ENCODE measurements at places on chromosomes 6 and 20. TPM values are rescaled to one million over a fixed set of nuclear protein-coding genes. Genes with fewer than 3 reads are reported as not detected.

DNA sequence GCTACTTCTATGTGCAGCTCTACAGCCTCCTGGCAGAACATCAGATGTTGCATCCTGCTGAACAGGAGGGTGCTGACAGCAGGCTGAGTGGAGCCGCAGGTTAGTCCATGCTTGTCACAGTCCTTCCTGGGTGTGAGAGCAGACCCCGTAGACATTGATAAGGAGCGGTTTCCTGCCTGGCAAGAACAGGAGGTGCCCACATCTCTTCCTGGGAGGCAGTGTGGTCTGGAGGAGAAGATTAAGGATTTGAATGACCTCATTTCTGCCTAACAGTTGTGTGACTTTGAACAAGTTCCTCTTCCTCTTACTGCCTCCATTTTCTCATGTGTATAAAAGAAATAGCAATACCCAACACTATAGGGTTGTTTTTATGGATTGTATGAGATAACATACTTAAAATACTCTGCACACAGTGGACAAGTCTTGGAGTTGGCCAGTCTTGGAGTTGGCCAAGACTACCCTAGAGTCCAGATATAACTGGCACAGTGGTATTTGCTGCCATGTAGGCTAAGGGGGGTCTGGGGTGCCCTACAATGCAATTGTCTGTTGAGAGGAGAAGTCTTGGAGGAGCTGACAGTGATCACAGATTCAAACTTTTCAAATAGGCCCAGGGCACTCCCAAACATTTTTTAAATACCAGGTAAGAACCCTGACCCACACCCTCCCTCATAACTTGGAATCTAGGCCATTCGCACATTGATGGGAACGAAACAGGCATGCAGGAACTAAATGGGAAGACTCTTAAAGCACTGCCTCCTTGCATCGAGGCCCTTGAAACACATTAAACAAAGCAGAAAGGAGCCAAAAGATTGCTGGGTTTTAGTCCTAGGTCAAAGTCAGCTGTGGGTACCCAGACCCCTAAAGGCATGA is 32.6 kb upstream of the TBC1D7 start:
- DNase-seq: peak; percentile 78

GRCh38 chr6:51511081-51511480 is 576.3 kb downstream of the PKHD1 start:
- no peak for DNase-seq

DNA sequence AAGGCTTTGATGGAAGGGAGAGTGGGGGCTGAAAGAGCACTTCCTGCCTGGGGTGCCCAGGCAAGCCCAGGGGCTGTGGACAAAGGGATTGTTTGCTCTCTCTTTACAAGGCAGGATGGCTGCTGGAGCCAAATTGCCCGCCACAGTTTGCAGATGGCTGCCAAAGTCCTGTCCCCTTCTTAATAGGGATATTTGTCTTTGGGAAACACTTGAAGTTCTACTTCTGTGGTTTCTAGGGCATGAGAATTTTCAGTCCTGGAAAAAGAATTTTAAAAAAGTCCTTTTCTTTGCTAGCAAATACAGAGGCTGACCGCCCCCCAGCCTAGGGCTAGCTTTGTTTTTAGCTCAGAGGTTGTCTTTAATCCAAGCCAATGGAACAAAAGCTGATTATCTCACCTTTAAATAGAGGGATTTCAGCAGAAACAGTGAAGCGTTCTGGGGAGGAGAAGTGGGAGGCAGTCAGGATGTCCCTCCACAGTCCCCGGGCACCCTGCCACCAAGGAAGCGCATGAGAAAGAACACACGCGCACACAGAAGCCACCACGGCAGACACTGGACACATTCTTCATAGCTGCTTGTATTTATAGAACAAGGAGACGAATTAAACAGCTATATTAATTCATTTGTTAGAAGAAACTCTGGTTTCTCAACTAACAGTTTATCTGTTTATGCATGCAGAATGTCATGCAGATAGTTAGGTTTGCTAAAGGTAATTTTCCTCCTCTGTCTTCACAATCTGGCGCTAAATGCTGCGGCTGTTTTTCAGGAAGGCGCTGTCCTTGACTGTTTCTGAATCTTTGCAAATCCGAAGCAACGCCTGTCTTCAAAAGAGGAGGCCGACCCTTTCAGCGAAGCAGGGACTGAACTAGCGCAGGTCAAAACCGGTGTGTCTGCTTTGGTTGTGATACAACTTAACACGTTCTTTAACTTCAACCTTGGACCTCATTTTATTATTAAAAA is 736.9 kb downstream of the QKI start:
- DNase-seq: no peak

DNA sequence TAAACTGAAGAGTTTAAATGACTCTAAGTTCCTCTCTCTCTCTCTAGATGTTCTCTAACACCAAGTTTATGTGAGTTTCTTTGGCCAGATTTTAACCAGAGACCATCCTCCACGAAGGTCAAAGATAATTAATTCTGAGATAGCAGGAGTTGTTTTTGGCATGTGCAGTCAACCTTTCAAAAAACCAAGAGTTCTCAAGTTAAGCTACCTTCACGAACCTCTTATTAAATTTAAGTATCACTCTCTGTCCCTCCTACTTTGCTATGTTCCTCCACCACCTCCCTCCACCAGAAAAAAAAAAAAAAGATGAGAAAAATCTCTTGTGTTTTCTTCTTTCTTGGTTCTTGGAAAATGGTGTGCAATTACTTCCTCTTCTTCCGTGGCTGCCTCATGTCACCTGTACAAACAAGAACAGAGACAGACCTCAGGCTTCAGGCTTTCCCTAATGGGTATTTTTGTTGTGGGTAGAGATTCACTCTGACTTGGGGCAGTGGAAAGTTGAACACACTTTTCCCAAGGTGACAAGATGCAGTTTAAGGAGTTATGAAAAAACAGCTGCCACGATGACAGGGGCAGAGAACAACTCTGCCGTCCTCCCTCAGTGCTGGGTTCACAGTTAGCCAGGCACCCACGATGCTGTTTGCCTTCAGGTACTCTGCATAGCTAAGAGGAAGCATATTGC is 64.3 kb downstream of the ADTRP start:
- DNase-seq: no peak

- no peak for DNase-seq
Measured at GRCh38 chr20:13784271-13784892, 337 bp downstream of the ESF1 start.

DNA sequence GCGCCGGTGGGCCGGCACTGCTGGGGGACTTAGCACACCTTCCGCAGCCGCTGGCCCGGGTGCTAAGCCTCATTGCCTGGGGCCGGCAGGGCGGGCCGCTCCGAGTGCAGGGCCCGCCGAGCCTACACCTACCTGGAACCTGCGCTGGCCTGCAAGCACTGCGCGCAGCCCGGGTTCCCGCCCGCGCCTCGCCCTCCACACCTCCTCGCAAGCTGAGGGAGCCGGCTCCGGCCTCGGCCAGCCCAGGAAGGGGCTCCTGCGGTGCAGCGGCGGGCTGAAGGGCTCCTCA is 10.7 kb upstream of the MPC1 start:
- DNase-seq: no peak

- DNase-seq: no peak
Measured at GRCh38 chr6:121856296-121856695, 420.9 kb downstream of the GJA1 start.

GRCh38 chr6:4356899-4357659 is 221.7 kb upstream of the ECI2 start:
- DNase-seq: no peak

DNA sequence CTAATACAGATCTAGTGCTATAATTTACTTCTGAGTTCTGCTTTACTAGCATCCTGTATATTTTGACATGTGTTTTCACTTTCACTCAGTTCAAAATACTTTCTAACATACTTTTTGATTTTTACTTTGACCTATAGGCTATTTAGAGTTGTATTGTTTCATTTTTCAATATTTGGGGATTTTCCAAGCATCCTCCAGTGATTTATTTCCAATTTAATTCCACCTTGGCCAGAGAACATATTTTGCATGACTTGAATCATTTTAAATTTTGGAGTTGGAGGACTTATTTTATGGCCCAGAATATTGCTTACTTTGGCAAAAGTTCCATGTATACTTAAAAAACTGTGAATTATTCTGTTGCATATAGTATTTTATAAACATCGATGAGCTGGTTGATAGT is 1215.6 kb upstream of the MAP3K7 start:
- no peak for DNase-seq

DNA sequence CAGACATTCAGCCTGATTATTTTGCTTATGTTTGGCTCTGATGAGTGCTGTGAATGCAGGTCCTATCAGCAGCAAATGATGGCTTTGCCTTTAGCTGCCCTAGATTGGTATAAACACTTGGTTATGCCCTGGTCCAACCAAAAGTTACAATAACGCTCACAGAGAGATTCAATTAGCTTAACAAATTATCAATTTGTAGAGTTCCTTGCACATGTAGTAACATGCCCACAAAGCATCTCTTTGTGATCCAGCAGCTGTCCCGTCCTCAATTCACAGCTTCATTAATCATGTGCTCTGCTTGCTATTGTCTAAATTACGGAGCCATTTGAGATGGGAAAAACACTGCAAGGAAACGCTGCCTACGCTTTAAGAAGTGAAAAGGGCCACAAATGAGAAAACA is 457.9 kb downstream of the HDGFL1 start:
- DNase-seq: no peak

- no peak for DNase-seq
Measured at GRCh38 chr6:169188475-169188874, 65.2 kb downstream of the THBS2 start.

DNA sequence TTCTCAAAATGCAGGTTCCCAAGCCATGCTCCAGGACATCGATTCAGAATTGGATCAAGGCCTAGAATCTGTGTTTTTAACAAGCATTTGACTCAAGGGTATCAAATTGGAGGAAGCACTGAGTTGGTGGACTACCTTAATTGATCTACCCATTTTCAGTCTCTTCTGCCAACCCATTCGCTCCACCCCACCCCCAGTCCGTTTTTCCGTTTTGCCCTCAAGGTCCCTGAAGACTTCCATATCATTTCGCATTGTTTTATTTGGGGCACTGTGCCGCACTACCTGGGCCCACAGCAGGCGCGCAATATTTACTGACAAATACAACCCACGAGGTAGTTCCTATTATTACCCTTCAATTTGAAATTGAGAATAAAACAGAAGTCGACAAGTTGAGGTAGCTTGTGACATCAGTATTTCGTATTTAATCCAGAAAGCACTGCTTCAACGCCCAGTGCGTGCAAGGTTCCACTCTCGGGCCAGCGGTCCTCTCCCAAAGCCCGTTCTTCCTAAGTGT is 557 bp upstream of the DHX35 start:
- DNase-seq: no peak

- DNase-seq: no peak
Measured at GRCh38 chr6:106860940-106861339, 113.6 kb downstream of the CD24 start.

GRCh38 chr20:58306421-58307261 is 2.9 kb upstream of the RAB22A start:
- peak; percentile 8 for DNase-seq

DNA sequence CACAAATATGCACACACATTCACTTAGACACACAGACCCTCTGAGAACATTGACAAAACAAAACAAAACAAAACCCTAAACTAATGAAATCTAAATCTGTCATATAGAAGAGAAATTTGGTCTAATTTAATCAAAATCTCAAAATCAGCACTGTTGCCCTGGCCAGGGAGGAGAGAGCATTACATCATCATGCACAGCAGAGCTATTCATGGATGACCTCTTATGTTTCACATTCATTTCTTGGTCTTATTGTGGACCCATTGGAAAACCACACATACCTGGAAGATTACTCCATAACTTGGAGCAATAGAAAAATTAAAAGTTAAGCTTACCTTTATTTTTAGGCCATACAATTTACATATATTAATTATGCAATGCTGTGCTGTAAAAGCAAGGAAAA is 1223.6 kb upstream of the GJE1 start:
- no peak for DNase-seq

GRCh38 chr6:144284478-144284782 is 705 bp upstream of the UTRN start:
- DNase-seq: no peak

DNA sequence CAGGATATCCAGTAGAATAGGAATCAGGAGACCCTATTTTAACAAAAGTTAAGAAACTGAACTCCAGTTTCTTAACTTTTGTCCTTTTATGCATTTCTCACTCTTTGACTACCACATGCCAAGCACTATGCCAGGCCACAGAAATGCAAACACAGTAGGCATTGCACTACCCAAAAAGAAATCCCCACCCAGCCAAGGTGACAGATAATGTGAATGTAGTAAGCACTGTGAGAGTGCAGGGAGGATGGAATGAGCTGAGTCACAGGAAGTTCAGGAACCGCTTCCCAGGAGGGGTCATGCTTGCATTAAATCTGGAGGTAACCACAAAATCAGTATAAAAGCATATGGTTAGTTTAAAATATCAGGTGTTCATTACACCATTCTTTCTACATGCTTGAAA is 20.1 kb upstream of the FAM83C start:
- DNase-seq: no peak

GRCh38 chr20:23039136-23039875 is 4.2 kb downstream of the SSTR4 start:
- no peak for DNase-seq

DNA sequence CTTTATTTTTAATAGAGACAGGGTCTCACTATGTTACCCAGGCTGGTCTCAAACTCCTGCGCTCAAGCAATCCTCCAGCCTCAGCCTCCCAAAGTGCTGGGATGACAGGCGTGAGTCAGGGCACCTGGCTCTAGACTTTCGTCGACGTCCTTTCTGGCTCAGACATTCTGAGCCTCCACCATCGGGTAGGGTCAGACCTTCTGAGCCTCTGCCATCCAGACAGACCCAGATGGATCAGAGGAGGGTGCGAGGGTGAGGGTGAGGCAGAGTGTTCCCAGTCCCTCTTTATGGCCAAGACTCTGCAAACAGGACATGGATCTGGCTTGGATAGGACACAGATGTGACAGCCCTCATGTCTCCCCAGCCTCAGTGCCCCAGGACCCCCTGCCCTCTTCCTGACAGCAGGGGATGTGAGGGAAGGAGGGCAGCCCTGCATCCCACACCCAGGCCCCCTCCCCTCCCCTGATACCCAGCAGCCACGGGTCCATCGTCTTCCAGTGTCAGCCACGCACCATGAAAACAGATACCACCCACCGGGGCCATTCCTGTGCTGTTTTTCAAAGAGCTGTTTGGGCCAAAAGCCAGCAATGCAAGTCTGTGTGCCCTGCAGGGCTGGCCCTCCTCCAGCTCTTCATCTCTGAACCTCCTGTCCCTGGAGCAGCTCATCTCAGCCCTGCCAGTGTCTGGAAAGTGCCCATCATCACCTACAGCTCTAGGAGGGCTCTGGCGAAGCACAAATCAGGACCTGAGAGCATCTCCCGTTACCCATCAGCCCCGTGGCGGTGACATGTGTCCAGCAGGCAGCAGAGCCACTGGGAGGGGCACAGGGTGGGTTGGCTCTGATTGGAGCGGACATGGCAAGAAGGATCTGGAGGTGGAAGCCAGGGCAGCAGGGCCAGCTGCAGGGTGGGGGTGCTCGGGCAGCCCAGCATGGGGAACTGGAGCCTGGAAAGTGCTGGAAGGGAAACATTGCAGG is 208.4 kb downstream of the PREX1 start:
- no peak for DNase-seq

Gene PTCHD4
- not detected for total RNA-seq

Gene FOXF2
- not detected for total RNA-seq

Gene NRSN1
- total RNA-seq: not detected

Gene RRAGD
- total RNA-seq: 0.04 TPM

Gene ULBP3
- total RNA-seq: 0.38 TPM

Gene SRSF12
- not detected for total RNA-seq

Gene SERPINB6
- total RNA-seq: 124 TPM

Gene PDYN
- not detected for total RNA-seq

Gene OOEP
- total RNA-seq: not detected

Gene SUMO4
- total RNA-seq: 0.92 TPM

Gene PAK5
- total RNA-seq: not detected
